ENCODE measurements at places on chromosomes 1 and 21.

GRCh38 chr1:213951876-213952275 lies 35.9 kb upstream of the PROX1 start:
- DNase-seq = no peak

- no peak for DNase-seq
These were observed 27.1 kb downstream of the SAMSN1 start for GRCh38 chr21:14519000-14519399.

DNA sequence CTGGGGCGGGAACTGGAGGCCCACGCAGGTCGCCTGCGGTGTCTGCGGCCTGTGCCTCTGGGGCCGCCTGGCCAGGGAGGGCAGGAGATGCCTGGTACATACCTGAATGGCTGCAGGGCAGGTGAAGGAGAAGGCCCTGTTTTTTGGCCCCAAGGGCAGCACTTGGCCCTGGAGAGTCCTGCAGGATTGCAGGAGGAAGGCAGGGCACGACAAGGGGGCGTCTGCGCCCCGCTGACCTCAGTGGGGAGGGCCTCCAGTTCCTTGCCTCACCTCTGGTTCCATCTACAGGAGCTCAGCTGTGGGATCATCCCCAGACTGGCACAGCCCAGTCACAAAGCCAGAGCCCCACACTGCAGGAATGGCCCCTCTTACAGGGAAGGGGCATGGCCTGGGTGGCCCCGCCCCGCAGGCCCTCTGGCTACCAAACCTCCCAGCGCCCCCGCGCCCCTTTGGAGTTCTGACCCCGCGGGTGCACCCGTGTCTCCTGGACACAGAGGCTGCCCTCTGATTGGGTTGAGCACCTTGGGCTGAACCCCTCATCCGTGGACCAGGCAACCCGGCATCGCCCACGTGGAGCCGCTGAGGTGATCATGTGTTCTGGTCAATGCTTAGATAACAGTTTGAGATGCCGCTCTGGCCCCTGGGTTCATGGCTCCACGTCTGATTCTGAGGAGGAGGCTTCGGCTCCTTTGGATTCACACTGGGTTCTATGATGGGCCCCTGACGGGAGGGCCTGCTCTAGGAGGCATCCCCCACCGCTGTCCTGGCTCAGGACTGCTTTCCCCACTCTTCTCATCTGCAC lies 1.3 kb upstream of the PEX10 start:
- DNase-seq = no peak

DNA sequence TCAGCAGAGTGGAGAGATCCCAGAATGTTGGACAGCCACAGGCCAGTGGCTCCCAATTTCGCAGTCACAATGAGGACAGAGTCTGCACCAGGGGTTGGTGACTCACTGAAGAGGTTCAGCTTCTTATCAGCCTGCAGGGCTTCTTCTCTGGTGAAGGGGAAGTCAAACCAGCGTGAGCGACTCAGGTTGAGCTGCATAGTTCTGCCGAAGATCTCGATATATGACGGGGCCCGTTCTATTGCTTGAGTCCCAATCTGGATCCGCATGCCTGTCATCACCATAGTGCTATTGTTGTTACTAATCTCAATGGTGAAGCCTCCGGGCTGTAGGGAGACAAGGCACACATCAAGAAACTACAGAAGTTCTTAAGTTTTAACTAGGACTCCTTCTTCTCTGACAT lies 58.5 kb downstream of the UBR4 start:
- no peak for DNase-seq

GRCh38 chr1:158067662-158068061 lies 74.2 kb downstream of the KIRREL1 start:
- no peak for DNase-seq

DNA sequence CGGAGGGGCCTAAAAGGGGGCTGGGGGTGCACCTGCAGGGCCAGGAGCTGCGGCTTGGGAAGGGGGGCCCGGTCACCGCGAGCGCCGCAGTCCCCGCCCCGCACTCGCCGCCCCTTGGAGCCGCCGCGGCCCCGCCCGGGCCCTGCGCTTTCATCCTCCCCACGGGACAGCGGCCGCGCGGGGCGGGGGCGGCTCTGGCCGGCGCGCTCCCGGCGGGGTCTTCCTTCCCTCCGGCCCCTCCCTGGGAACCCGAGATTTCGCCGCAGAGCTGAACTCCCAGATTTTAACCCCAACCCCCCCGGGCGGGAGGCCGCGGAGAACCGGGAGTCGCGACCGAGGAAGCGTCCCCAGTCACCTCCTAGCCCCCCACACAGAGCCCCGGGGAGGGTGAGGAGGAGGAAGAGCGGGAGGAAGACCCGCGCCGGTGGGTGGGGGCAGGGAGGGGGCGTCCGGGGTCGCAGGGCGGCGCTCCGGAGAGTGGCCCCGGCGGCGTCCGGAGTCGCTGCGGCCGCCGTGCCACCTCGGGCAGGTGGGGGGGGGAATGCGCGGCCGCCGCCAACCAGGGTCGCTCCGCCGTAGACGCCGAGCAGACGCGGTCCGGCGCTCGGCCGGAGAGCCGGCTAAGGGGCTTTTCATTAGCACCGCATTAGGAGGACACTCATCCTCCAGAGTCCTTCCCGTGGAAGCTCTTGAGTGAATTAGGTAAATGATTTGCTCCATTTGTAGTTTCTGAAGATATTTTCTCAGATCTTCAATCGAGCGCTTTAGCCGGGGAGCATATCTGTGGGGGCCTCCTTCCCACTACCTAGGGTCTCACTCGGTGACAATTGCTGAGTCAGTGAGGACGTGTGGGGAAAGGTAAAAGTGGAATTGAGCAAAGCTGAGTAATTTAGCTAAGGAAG lies 31.6 kb upstream of the NFIA start:
- no peak for DNase-seq

- DNase-seq = no peak
These were observed 176.5 kb upstream of the HOOK1 start for GRCh38 chr1:59638231-59638711.

DNA sequence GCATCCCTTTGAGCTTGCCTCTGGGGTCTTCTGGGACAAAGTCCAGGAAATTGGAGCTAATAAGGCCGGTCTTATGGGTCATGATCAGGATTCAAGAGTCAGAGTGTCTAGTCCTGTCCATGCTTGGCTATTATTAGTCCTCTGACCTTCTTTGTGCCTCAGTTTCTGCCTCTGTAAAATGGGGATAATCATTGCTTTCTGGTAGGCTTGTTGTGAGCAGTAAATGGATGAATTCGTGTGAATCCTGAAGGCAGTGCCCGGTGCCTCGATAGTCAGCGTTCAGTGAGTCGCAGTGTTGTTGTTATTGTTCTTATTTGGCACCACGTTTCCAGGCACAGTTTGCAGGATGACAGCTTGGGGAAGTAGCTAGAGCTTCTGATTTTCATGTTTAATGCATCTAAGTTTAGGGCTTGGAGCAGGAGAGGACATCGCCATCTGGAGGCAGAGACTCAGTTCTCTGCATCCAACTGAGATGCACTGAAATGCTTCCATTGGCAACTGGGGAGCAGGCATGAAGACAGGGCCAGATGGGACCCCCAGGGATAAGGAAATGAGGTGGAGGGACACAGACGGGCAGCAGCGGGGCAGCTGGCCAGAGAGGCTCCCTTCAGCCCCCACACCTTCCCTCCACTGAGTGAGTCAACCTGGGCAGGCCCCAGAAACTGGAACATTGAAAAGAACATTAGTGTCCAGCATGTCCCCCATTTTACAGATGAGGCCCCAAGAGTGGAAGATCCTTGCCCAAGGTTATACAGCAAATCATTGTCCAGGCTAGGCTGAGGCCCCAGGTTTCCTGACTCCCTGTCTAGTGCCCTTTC lies 160.3 kb downstream of the PTPRU start:
- no peak for DNase-seq

GRCh38 chr1:24966724-24967346 lies 36.8 kb upstream of the RUNX3 start:
- peak; percentile 61 for DNase-seq

DNA sequence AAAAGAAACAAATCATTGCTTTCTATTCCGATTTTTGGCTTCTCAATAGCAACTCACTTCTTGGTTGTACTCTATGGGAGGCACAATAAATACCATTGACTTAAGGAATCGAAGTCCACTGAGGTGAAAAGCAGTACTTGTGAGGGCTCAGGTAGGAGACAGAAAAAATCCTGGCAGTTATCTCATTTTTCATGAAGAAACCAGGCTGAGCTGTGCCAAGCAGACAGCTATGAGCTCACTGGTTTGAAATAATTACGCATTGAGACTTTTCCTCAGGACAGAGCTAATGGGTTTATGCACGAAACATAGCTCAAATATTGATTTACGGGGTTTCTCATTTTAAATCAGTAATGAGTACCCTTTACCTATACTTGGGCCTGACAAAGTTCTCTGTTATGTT lies 18.5 kb downstream of the COLGALT2 start:
- no peak for DNase-seq

DNA sequence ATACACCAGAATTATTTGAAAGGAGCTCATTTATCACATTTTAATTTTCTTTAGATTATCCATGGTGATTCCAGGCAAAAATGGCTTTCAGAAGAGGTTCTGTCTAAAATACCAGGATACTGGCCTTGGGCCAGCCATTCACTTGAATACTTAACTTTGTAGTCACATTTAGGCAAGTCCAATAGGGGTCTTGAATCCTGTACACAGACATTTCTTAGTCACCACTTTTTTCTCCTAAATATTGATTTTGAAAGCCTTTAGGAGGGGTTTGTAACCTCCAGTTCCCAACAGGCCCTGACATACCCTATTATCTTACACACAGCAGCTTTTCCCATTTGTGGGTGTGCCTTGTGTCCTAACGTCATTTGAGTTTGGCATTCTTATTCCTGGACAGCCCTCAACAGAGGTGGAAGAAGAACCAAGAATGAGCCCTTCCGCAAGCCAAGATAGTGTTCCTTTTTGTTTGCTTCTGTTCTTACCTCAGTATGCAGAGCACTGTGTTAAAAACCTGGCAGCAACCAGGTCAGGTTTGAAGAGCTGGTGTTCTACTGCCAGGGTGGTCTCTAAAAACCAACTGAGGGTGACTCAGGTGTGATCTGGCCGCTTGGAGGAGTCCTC lies 19.5 kb downstream of the MAP3K7CL start:
- DNase-seq = no peak

GRCh38 chr1:155873860-155874259 lies 14.5 kb downstream of the SYT11 start:
- DNase-seq = no peak

- no peak for DNase-seq
These were observed 5.6 kb upstream of the SH3D21 start for GRCh38 chr1:36300526-36300925.

GRCh38 chr1:8239039-8239305 lies 78.9 kb upstream of the SLC45A1 start:
- DNase-seq = no peak

DNA sequence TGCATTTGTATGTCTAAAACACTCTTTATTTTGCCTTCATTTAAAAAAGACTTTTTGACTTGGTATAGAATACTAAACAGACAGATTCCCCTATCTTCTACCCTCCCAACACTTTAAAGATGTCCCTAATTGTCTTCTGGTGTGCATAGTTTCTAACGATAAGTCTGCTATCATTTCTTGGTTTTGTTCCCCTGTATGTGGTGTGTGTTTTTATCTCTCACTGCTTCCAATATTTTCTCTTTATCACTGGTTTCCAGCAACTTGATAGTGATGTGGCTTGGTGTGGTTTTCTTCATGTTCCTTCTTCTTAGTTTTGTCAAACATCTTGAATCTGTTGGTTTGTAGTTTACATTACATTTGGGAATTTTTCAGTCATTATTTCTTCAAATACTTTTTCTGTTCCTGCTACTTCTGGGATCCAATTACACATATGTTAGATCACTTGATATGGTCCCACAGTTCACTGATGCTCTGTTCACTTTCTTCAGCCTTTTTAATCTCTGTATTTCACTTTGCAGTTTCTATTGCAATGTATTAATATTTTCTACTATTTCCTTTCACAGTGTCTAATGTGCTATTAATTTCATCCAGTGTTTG lies 23.2 kb downstream of the F5 start:
- DNase-seq = no peak

- DNase-seq = no peak
These were observed 62.6 kb upstream of the CLDN14 start for GRCh38 chr21:36542312-36543101.

GRCh38 chr21:42454786-42455185 lies 41.2 kb downstream of the RSPH1 start:
- no peak for DNase-seq

DNA sequence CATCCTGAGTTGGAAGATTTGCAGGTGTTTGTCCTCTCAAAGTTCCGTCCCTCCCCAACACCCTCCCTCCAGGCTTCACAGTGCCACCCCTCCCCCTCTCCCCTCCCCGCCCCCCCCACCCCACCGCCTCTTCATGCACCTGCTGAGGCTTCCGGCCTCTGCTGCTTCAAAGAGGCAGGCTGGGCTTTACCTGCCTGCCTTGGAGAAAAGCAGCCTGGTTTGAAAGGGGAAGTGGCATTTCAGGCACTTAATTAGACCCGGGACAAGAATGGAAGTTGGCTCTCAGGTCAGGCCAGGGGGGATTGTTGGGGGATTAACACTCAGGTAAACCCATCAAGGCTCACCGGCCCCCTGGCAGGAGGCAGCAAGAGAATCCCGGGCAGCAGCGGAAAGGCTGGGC lies 21.1 kb downstream of the PAX7 start:
- DNase-seq = no peak

GRCh38 chr1:175755516-175756070 lies 12.2 kb upstream of the TNR start:
- DNase-seq = no peak

DNA sequence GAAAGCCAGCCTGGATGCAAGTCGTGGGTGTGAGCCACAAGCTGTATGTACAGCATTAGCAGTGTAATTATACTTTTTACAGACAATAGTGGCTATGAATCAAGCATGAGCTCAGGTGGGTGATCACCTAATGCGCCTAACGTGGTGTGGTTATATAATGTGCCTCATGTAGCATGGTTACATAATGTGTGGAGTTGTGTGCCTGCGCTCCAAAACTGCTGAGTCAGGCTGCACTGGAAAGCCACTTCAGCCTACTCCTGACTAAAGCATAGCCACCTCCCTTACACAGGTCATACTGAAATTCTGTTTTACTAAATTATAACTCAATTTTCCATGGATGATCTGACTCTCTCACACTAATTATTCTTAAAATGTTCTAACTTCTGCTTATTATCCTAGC lies 69.8 kb downstream of the KCNT2 start:
- DNase-seq = no peak

GRCh38 chr1:32094746-32095521 lies 12.9 kb upstream of the KPNA6 start:
- DNase-seq = no peak

Measured in HTR-8/SVneo (cell line).